Psoas muscle (tissue), 8 donors: ENCODE measurements at places on chromosomes 7 and 10. TPM values are rescaled to one million over a fixed set of nuclear protein-coding genes. Genes with fewer than 3 reads are reported as not detected.

- no peak for DNase-seq
Observed at GRCh38 chr10:114430688-114431413, 26.5 kb upstream of the AFAP1L2 start.

DNA sequence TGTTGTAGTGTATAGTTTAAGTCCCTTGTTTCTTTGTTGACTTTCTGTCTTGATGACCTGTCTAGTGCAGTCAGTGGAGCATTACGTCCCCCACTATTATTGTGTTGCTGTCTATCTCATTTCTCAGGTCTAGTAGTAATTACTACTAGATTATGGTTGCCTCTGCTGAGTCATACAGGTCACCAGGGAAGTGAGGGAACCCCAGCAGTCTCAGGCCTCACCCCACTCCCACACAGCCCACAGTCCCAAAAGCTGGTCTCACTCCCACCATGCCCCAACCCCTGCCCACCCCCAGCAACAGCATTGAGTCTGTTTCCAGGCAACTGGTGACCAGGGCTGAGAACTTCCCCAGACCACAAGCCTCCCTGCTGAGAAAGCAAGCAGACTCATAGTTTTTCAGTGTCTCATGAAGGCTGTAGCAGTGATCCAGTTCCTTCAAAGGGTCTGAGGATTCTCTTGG lies 88.0 kb downstream of the PLXDC2 start:
- no peak for DNase-seq

DNA sequence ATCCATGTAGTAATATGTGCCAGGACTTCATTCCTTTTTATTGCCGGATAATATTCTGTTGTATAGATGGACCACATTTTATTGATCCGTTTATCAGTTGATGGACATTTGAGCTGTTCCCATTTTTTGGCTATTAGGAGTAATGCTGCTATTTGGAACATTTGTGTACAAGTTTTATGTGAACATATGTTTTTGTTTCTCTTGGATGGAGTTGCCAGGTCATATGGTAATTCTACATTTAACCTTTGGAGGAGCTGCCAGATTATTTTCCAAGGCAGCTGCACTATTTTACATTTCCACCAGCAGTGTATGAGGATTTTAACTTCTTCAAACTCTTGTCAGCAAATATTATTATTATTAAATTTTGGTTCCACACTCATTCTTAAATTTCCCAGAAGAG lies 59.2 kb downstream of the C10orf90 start:
- no peak for DNase-seq

DNA sequence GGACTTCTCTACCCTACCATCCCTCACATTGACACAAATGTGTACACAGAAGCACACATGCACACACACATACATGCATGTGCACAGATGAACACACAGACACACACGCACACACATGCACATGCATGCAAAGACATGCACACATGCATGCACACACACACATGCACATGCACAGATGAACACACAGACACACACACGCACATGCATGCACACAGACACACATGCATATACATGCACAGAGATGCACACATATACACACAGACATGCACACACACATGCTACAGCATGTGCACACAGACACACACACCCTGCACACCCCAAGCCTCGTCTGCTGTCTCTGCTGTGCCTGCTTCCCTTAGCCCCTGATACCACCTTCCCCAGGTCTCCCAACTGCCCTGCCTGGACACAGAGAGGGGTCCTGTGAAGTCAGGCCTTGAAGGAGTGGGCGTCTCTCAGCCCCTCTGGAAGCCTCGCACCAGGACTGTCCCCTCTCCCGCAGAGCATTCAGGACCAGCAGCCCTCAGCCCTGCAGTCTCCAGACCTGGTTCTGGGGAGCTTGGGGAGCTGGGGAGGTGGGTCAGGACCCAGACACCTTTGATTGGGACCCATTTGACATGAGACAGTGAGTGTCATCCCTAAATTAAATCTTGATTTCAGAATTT lies 181.8 kb downstream of the DNAJB6 start:
- no peak for DNase-seq

DNA sequence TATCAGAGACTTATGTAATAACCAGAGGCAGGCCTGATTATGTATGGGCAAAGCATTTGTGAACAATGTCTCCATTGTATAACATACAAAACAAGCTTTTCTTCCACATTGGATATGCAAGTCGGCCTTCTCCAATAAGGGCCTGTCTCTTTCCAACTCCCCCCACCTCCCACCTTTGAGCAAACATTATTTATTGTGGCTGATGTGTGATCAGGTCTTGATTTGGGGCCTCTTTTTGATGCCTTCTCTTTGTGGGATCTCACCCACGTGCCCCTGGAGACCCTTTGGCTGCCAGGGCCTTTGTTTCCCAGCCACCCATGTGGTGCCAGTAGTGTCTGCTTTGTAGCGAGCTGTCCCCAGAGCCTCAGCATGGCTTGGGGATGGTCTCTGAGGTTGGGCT lies 53.0 kb downstream of the TCF7L2 start:
- DNase-seq = no peak

DNA sequence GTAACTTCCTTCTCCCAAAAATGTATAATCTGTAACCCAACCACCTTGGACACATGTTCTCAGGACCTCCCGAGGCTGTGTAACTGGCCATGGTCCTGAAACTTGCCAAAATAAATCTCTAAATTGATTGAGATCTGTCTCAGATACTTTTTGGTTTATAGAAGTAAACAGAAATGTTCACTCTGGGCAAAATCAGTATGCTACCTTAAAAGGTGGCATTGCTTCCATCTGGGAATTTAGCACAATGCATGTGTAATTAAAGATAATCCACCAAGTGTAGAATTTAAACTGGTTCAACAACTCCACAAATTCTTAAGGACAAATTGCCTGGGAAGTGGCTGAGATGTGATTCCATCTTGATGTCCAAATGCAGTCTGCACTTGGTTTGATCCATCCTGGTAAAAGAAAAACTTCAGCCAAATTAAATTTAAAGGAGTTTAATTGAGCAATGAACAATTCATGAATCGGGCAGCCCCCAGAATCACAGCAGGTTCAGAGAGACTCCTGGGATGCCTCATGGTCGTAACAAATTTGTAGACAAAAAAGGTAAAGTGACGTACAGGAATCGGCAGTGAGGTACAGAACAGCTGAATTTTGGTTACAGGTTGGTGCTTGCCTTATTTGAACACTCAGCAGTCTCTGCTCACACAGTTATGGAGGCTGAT lies 102.6 kb upstream of the PFKP start:
- DNase-seq = no peak

DNA sequence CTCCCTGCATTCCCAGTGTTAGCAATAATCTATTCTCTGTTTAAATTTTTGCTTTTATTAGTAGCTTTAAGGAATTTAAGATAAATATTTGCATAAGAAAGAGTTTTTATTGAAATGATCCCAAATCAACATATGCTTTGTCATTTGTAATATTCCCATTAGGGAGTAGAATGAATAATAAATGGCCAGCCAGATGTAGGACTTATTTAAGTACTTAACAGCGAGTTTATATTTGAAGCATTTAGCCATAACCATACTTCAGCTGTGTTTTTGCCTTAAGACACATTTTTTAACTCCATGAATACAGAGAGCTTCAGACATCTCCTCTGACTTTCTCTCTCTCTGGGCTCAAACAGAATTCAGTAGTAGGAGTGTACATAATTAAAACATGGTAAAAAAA lies 103.6 kb downstream of the HGF start:
- no peak for DNase-seq

- no peak for DNase-seq
Observed at GRCh38 chr10:110141871-110142635, 65.4 kb upstream of the MXI1 start.

- DNase-seq = no peak
Observed at GRCh38 chr7:95925971-95926370, 153.6 kb downstream of the DYNC1I1 start.

DNA sequence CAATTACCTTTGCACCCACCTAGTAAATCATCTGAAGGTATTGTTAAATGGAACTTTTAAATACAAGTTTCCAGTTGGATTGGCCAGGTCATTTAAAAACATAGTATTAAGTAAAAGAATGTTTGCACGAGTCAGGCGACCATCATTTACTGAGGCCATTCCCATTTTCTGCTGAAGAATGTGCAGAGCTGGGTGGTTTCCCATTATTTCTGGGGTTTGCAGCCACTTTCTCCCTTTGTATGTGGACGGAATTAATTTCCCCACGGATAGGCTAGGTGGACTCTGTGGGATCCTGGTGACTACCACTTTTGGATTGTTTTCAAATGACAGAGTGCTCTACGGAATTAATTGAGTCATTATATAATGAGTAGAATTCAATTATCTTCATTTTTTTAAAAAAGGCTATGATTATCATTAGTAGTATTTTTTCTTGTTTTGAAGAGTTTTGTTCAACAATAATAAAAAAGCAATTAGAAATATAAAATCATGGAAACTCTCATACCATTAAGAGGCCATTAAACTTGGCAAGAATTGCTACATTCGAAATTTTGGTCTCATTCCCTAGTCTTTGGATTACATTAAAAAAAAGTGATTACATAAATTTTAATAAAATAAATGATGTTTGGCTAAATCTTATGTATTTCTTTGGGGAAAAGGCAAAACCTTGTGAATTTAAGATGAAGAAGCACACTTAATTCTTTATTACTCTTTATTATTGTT lies 120.4 kb upstream of the FZD8 start:
- no peak for DNase-seq

DNA sequence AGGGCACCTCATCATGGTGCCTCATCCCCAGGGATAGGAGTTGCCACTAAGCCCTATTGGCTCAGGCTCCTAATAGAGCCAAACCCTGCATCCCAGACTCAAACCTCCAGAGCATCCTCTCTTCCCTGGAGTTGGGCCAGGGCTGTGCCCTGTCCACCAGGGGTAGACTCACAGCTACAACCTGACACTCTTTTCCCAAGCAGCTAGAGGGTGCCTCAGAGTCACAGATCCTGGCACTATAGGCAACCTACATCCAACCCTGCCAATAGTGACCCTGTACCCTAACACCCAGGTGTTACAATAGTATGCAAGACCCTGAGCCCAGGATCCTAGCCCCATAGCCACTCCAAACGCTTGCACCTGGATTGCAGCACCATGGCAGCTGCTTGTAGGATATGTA lies 64.0 kb upstream of the PLA2G12B start:
- DNase-seq = no peak

TCF7L2 gene
- total RNA-seq = 8.5 TPM

GIMAP8 gene
- 7.8 TPM for total RNA-seq

THSD7A gene
- total RNA-seq = 1.4 TPM

ZNF804B gene
- total RNA-seq = not detected

KIAA1549 gene
- 2.5 TPM for total RNA-seq

DRGX gene
- not detected for total RNA-seq
